ENCODE measurements at places on chromosomes 13 and 19. TPM values are rescaled to one million over a fixed set of nuclear protein-coding genes. Genes with fewer than 3 reads are reported as not detected.

DNA sequence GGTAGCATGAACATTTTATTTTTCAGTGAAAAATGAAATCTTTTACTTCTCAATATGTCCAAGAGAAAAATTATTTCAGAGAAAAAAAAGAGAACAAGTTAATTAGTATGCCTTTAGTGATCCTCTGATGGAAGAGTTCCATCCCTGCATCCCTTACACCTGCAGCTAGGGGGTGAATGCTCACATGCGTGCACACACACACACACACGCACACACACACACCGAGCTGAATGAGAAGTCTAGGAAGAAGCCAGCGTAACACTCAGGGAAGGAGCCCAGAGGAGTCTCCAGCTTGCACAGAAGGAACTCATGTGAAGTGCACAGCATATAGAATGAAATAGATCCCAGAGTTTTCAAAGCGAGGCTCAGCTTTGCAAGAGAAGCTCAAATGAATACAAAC, 510.5 kb downstream of the IRS2 start:
- ATAC-seq, result no peak

DNA sequence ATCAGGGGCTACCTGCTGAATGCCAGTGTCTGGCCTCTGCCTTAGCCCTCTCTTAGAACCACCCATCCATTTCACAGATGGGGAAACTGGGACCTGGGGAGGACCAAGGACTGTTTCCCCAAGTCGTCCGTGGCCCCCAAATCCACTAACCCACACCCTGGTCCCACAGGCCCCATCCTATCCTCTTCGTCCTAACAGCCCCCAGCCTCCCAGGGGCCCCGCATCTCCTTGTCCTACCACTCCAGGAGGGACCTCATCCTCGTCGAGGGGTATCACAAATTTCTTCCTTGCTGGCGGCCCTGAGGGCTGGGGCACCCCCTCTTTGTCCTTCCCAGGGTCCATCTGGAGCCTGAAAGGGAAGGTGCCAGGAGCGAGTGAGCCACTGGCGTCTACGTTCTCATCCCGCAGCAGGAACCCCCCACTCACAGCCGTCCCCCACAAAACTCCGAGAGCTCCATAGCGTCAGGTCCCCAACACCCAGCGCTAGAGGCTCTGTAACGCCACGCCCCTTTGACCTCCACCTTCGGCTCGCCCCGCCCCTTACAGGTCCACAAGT, 606 bp downstream of the ERCC1 start:
- no peak for ATAC-seq

DNA sequence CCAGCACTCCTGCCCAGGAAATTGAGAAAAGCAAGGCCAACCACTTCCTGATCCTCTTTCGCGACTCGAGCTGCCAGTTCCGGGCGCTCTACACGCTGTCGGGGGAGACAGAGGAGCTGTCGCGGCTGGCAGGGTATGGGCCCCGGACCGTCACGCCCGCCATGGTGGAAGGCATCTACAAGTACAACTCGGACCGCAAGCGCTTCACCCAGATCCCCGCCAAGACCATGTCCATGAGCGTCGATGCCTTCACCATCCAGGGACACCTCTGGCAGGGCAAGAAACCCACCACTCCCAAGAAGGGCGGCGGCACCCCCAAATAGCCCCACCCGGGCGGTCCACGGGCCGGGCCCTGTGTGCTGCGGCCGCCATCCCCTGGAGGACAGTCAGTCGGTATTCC, 11.6 kb downstream of the XAB2 start:
- no peak for ATAC-seq

GRCh38 chr13:114143806-114144605, 11.6 kb upstream of the RASA3 start:
- ATAC-seq, result peak; percentile 25

DNA sequence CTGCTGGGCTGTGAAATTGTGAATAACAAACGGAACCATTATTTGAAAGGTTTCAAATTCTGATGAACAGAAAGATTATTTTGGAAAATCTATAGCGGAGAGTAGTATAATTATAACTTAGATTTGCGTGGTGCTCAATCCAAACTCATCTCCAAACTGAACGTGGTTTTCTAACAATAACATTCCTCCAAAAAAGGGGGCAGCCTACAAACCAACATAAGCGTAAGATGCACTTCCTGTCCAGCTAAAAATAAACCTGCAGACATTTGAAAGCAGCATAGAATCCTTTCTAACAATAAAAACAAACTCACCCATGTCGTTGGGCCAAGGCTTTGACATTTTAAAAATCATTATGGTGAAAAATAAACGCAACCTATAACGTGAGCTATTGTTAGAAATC, 178.4 kb downstream of the COL4A1 start:
- no peak for ATAC-seq

DNA sequence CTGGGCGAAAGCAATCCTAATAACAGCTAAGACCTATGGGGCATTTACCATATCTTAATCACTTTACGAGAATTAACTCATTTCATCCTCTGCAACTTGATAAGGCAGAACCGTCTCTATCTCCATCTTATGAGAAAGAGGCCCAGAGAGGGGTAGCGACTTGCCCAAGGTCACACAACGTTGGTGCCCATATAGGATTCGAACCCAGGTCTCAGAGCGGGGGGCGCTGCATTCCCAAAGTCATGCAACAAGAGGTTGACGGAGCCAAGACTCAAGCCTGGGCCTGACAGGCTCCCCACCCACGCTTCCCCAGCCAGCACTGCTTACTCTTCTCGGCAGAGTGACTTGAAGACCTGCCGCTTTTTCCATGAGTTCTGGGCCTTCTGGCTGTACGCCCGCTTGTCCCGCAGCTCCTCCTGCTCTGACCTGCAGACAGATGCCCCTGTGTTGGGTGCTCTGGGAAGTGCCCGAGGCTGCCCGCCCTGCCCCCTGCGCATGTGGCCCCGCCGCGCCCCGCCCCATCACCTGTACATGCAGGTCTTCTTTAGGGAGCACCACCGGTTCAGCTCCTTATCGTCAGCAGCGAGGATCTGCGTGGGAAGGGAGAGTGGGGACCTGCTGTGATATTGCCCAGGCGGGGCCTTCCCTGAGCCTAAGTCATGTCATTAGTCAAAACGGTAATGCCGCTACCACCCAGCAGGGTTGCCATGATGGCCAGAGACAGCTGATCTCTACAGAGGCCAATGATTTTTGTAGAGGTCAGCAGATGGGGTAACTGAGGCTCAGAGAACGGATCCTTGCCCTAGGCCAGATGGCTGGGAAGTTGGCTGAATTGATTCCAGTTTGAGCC, 10.8 kb downstream of the KRI1 start:
- ATAC-seq, result peak; percentile 77

- ATAC-seq, result no peak
Measured at GRCh38 chr13:24308488-24309020, 826 bp upstream of the C1QTNF9 start.

GRCh38 chr19:55491546-55492360, 3.5 kb downstream of the SSC5D start:
- ATAC-seq, result no peak

DNA sequence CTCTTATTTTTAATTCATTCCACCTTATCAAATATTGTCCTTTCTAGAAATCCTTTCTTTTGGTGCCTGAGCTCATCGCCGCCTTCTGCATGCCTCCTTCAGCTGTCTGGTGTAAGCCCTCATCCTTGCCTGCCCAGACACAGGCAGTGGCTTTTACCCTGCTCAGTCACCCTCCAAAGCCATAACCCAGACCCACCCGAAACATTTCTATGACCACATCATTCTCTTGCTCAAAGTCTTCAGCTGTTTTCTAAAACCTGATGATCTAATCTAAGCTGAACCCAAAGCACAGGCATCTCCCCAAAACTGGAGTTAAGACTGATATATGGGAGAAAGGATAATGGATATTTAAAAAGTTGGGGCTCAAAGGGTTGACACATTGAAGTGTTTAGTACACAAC, 753.7 kb upstream of the SGCG start:
- ATAC-seq, result no peak

GRCh38 chr13:28379371-28380083, 115.4 kb downstream of the FLT1 start:
- ATAC-seq, result no peak

DNA sequence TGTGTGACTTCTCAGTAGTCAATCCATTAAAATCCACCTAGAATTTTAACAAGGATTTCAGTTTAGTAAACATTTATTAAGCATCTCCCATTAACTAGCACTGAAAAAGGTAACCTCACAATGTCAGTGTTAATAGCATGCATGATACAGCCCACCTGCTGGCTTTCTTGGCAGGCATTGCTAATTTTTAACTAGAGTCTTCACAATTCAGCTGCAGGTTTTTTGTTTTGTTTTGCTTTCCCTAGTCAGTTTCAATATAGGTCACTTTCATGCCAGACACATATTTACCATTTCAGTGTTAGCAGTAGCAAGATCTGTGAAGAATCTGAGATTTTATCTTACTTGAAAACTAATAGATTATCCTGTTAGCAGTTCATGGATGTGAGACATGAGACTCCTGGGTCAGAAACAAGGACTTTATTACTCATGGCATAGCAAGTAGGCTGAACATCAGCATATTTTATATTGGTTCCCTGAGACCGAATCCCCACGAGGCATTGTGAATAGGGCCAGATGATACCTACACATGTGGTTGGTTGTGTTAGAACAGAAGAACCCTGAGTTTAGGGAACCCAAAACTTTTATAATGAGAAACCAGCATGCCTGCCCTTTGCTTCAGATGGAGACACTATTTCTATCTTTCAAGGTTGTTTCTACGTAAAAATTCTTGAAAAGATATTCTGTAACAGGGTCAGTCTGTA, 198.0 kb upstream of the HTR2A start:
- ATAC-seq, result no peak

GRCh38 chr13:95164830-95165229, 136.4 kb downstream of the ABCC4 start:
- no peak for ATAC-seq

GRCh38 chr19:32809254-32809653, 60.3 kb downstream of the SLC7A9 start:
- peak; percentile 31 for ATAC-seq

- no peak for ATAC-seq
Measured at GRCh38 chr19:50362656-50363424, 2.6 kb downstream of the NAPSA start.

DNA sequence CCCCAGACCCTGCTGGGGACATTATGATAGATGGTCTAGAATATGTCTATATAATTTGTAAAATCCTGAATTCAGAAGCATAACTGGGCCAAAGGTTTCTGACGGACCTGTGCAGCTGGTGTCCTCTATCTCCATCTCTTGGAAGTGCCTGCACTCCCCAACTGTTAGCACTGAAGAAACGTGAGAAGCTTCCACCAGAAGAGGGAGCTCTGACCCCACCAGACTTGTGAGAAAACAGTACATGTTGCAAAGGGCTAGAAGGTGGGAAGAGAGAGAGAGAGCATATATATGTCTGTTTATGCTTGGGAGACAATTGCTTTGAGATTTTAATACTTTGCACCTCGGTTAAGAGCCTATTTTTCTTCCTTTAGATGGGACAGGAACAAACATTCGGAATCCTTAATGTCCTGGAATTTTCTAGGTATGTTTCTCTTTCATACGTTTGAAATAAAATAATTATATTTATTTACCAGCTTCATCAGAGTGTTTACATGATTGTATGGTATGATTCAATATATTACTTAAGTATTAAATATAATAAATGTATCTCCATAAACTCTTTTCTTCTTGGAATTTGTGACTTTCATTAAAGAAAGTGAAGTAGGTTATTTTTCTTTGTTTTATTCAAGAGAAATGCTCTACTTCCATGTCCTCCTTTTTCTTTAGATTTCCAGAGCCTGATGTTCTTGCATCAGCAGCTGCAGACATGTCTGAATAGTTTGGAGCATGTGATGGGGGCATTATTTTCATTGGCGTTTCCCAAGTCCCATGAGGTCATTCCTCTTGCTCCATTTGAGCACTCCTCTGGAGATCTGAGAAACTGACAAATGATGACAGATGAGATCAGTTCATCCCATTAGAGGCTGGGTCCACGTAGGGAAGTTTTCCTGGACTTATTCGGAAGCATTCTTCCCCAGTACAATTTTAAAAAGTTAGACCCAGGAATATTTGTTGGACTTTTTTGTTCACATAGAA, 202.9 kb downstream of the ATP8A2 start:
- peak; percentile 88 for ATAC-seq

DNA sequence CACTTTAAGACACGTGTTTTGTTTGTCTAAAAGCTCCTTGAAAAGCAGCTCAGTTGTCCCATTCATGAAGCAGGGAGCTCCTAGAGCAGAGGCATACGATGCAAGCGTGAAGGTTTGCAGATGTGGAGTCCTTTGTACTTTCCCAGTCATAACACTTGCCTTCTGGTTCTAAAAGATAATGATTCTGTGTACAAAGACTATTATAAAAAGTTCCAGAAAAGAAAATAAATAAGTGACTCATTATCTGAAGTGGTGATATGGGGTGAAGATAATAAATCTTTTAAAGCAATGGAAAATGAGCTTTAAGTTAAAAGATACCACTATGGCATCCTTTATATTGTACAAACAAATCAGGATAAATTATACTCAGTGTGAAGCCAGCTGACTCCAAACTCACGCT, 569.9 kb downstream of the MYO16 start:
- no peak for ATAC-seq

DNA sequence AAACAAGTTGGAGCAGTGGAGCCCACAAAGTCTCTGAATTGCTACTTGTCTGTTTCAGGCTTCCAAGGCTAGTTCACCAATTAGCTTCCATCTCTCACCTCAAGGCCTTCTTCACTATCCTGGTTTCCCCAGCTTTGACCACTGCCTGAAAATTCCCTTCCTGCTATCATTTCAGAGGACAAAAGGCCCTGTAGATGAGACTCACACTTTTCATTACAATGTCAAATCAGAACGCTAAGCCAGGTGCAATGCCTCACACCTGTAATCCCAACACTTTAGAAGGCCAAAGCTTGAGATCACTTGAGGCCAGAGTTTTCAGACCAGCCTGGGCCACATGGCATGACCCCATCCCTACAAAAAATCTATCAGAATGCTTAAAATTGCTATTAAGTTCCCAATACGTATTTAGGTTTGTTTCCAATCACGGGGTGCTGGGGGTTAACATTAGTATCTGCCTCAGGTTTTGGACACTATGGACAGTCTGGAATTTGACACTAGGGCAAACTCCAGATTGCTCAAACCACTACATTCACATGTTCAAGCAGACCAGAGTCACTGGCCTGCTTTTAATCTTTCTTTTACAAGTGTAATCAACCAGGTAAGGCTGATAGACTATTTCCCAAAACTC, 5.5 kb downstream of the TPT1 start:
- no peak for ATAC-seq

- ATAC-seq, result peak; percentile 90
Measured at GRCh38 chr19:48445606-48446481, at the start of gene GRWD1. GRWD1 (plus strand) TSS chr19:48445983; CDS start chr19:48446006, 23 bp downstream.

The NCAN gene
- total RNA-seq, result not detected

The KLK12 gene
- 153 TPM for total RNA-seq

The OLFM4 gene
- 3.0 TPM for total RNA-seq

The BRSK1 gene
- 0.28 TPM for total RNA-seq
